ENCODE measurements at places on chromosomes 2 and 18.

DNA sequence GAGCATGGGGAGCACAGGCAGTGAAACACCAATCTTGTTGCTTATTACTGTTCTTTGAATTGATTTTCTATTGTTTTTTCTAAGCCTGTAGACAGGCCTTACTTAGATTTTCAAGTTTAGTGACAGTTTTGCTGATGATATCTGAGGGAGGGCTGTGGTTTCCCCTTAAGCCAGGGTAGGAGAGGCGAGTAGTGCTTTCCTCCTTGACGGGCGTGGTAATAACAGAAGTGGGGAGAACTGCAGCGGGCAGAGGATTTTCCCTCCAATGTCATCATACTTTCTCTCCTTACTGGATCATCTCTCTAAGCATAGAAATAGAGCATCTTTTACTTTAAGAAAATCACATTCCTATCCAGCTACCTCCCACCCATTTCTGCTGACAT, 314.4 kb downstream of the ALK start:
- DNase-seq = no peak

DNA sequence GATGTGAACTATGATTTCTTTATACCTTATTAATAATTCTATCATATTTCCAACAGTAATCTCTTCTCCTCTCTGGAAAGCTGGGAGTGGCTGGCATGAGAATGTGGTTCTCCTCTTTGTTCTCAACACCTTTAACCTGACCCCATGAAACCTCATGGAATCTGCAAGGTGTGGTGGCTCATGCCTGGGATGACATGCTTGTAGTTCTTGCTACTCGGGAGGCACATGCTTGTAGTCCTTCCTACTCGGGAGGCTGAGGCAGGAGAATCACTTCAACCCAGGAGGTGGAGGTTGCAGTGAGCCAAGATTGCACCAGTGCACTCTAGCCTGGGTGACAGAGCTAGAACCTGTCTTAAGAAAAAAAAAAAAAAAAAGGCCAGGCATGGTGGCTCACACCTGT, 10.8 kb upstream of the CDCA7 start:
- no peak for DNase-seq

- DNase-seq = no peak
Measured at GRCh38 chr2:64593035-64593655, 60.6 kb downstream of the SERTAD2 start.

GRCh38 chr2:106536490-106536889, 49.3 kb downstream of the CD8B2 start:
- no peak for DNase-seq

GRCh38 chr2:180618570-180618969, 361.8 kb upstream of the UBE2E3 start:
- DNase-seq = no peak

- DNase-seq = no peak
Measured at GRCh38 chr2:189729430-189729829, 33.2 kb downstream of the OSGEPL1 start.

- DNase-seq = no peak
Measured at GRCh38 chr2:126409850-126410249, 246.1 kb upstream of the GYPC start.

DNA sequence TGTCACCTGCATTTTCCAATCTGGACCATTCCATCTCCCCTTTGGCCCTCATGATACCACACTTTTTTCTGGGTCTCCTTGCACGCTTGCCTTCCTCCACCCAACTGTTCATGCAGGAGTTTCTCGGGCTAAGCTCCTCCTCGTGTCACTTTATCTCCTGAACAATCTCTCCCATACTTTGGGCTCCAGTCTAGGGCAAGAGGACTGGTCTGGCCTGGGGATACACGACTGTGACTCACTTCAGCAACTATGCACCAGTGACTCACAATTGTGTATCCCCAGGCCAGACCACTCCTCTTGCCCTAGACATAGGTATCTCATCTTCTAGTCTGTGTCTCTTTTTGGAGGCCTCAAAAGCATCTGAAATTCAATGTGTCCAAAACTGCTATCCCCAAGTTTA, 149.4 kb upstream of the PTPRM start:
- no peak for DNase-seq

DNA sequence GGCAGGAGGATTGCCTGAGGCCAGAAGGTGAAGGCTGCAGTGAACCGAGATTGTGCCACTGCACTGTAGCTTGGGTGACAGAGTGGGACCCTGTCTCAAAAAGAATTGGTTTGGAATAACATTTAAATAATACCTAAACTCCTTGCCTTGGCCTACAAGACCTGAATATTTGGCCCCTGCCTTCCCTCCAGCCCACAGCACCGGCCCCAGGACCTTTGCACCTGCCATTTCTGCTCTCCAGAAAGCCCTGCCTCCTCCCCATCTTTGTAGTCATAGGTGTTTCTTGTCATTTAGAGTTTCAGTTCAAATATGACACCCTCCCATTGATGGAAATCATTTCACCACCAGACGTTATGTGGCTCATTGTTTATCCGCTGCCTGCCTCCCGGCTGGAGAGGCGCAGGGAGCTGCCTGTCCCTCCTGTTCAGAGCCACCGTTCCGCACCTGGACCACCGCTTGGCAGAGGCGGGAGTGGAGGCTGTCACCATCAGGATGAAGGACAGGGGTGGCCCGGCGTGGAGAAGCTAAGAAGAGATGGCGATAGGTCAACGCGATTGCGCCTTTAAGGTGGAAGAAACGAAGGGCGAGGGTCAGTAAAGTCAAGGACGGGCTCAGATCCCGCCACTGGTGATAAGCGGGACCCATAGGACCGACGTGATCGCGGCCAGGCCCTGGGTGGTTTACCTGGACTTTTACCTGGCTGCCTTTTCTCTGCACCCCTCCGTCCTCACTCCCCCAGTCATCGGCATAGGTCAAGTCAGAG, 638 bp upstream of the LPIN1 start:
- no peak for DNase-seq

- no peak for DNase-seq
Measured at GRCh38 chr18:78816114-78816513, 163.5 kb upstream of the SALL3 start.

- no peak for DNase-seq
Measured at GRCh38 chr18:23643815-23644490, 18.8 kb downstream of the ANKRD29 start.

DNA sequence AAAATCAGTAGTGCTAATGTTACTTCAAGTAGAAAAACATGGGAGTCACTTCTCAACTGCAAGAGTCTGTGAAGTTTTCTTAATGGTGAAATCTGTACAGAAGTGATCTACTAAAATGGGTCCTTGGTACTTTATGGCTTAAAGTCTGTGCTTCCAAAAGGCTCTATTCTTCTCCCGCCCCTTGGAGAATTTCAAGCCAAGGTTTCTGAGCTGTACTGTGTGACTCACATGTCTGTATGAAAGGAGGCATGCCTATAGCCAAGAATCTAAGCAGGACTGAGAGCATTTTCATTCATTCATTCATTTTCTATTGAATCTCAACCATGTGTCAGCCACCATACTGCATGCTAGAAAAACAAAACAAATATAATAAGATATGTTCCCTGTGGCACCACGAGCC, 19.8 kb upstream of the DDX18 start:
- no peak for DNase-seq

GRCh38 chr18:73896685-73897084, 250.9 kb downstream of the FBXO15 start:
- no peak for DNase-seq

DNA sequence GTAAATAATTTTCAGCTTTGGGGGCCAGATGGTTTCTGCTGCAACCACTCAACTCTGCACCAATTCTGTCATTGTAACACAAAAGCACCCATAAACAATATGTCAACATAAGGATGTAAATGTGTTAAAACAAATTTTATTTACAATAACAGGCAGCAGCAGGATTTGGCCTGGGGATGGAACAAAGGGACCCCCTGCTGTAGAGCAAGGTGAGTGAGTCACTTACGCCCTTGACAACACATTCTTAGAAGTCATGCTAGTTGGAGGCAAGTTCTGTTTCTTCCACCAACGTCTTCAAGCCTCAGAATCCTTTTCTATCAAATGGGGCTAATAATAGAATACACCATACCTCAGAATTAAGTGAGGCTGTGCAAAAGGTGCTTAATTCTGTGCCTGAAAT, 610.2 kb upstream of the SYT4 start:
- no peak for DNase-seq

GRCh38 chr2:219469186-219469724, 29.4 kb upstream of the GMPPA start:
- DNase-seq = no peak

DNA sequence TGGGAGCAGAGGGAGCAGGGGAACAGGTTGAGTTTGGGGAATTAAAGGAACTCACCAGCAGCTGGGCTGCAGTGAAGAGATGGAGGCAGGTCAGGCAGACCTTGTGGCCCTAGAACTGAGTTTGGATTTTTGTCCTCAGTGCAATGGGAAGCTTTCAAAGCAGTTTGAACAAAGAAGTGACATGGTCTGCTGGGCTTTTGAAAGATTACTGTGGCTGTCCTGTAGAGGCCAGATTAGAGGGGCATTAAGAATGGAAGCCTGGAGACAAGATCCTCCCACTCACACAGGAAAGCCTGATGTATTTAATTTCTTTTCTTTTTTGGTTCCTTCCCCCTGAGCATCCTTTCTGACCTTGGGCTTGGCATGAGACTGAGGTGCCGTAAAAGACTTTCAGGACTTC, 118.1 kb upstream of the LHCGR start:
- no peak for DNase-seq

GRCh38 chr2:230694241-230694640, 18.4 kb upstream of the CAB39 start:
- DNase-seq = no peak

DNA sequence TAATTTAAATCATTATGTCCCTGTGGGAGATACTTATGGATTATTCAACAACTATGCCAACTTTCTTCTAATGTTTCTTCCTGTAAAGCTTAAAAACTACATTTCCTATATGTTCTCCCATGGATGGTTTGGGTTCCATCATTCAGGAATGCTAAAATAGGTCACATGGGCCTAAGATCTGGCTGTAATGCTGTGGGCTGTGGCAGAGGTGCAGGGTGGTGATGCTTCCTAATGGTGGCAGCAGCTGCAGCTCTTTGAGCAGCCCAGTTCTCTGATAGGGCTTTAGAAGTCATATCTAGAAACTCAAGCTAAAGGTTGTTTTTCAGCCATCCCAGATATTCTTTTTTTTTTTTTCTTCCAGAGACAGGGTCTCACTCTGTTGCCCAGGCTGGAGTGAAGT, 266.1 kb downstream of the ZNF385B start:
- DNase-seq = no peak

- DNase-seq = no peak
Measured at GRCh38 chr2:208584378-208584985, 177.9 kb downstream of the PTH2R start.

- no peak for DNase-seq
Measured at GRCh38 chr2:221385716-221386115, 186.4 kb downstream of the EPHA4 start.

DNA sequence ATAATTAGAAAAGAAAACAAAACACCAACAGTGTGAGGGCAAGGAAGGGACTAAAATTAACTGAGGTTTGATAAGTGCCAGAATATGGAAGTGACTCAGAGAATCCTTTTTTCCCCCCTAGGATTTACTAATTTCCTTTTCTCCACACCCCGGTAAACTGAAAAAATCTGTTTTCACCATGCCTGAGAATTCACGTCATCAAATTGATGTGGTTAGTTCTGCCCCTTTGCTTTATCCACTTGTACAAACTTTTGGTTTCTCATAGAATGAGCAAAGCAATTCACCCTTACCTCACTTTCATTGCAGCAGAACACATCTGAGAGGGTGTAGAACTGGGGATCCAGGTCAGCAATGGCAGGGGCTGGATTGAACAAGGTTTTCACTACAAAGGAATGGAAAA, 57.8 kb downstream of the RBKS start:
- no peak for DNase-seq

Data from activated naive CD4-positive, alpha-beta T cell treated with Interleukin-2 at 50 U/mL for 16 hours (primary cell).